ENCODE measurements at places on chromosomes 11 and 22.
A peak's percentile ranks its signal among the peaks of the same experiment; 100 is the strongest.

GRCh38 chr11:1055990-1056771, 18.5 kb upstream of the MUC2 start:
- DNase-seq, result no peak

DNA sequence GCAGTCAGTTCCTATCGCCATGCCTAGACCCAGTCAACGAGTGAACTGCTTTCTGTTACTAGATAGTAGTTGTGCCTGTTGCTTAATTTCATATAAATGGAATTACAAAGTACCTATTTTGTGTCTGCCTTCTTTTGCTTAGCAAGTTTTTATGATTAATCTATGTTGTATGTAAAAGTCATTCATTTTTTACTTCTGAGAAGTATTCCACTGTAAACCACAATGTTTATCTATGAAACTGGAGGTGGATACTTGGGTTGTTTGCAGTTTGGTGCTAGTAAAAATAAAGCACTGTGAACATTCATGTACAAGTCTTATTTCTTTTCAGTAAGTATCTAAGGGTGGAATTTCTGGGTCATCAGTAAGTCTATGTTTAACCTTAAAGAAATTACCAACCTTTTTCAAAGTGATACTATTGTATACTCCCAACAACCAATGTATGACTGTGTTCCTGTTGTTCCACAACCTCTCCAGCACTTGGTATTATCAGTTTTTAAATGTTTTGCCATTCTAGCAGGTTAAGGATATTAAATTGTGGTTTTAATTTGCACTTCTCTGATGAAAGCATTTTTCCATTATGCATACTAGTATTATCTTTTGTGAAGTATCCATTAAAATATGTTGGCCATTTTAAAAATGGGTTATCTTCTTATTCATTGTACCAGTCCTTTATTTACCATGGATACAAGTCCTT, 68.2 kb downstream of the DNAJC24 start:
- DNase-seq, result peak; percentile 65

GRCh38 chr11:61841636-61842527, 13.8 kb downstream of the FADS2 start:
- DNase-seq, result no peak

DNA sequence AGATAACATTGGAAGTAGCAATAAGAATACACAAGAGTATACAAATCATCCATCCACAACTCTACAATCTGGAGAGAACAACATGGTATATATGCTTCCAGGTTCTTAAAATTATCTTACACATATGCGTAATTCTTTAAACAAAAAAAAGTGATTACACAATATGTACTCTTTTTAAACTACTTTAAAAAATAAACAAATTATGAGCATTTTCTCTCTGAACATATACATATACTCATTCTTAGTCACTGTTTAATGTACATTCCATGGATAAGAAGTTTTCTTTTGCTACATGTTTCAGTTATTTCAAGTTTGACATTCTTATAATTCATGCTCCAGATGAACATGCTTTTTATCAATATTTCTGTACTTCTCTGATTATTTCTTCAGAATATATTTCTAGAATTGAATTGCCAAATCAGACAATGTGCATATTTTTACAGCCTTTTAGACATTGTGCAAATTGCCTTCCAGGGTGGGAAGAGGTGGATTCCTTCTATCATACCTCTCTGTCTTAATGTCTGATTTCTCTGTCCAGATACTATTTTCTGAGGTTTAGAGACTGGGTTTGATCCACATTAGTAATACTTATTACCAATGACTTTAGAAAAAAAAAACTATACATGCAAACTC, 551.6 kb downstream of the METTL15 start:
- DNase-seq, result no peak

DNA sequence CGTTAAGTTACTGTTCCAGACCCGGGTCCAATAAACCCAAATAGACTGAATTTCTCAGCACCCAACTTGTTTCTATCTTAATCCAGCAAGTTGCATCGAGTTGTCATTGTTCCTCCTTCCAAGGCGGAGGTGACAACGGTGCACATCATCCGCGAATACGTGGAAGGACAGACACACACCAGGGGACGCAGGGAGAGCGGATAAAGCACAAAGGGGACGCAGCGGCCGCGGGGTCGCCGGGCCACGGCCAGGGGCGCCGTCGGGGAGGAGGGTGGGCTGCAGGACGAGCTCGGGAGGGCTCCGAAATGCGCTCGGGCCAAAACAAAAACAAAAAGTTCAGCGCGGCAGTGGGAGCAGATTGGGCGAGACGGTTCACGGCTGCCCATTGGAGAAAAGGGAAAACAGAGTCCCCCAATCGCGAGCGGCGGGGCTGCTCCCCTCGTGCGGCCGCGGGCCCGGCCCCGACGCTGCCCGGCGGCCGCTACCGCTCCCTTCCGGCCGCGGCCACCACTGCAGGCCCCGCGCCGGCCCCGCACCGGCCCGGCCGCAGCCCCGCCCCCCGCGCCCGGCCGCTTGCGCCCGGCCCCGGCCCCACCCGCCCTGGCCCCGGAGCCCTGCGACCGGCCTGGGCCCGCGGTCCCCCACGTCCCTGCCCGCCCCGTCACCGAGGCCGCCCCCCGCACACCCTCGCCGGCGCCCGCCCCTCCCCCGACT, 518 bp downstream of the KMT5B start:
- no peak for DNase-seq

GRCh38 chr11:113675565-113675964, 30.5 kb downstream of the TMPRSS5 start:
- no peak for DNase-seq

GRCh38 chr11:120929090-120929489, 94.8 kb upstream of the TBCEL start:
- DNase-seq, result peak; percentile 3

DNA sequence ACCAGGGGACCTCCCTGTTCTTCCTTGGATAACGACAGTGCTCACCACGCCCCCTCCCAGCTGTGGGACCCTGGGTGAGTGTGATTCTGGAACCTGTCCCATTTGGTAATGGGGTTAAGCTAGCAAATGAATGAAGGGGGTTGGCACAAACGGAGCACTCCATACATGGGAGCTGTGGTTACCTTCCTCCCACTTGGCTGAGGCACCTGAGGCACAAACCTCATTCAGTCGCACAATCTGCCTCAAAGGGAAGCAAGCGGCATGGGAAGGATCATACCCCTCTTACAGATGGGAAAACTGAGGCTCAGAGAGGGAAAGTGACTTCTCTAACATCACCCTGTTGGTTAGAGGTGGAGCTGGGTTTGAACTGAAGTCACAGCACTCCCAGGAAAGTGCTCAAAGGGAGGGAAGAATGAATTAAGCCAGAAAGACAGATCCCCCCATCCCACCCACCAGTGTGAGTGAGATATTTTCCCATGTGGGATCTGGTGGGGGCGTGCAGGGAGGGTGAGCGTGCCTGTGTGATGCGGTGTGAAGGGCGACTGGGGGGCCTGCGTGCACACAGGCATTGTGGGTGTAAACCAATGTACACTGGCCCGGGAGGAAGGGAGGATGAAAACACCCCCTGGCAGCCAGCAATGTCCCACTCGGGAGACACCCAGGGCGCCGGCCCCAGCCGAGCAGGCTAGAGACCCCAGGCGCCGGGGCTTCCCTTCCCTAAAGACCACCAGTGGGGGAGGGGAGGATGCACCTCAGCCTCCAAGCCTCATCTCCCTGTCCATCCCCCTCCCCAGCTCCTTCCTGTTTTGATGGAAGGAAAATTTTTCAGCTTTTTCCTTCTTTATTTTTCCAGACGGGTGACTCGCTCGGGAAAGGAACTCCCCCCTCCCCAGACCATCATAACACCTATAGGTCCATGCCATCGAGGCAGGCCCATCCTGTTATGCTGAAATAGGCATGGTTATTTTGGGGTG, 8.0 kb upstream of the PDGFB start:
- no peak for DNase-seq

DNA sequence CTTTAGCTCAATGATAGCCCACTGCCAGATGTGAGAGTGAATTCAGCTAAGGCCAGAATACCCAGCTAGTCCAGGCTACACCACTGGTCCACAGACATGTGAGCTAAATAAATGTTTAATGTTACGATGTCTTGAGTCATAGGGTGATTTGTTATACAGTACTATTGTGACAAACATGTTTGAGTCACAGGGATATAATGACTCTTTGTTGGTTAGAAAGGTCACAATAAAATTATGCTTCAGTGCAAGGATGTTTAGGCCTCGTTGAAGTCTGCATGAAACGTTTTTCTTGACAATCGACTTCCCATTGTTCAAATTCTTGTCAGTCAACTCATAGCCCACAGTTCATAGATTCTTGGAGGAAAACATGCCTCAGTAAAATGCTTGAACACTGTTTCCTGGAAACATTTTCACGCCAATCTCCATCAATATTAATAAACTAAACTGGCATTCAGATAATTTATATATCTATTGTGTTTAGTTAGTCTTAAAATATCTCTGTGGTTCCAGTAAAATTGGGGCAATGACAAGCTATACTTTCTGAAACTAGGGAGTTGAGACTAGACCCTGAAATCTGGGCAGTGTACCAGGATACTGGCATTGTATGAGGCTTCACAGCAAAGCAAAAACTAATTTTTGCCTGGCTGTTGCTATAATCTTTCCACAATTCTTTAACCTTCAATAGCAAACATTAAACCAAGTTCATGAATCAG, 650.8 kb upstream of the KIRREL3 start:
- DNase-seq, result peak; percentile 21

DNA sequence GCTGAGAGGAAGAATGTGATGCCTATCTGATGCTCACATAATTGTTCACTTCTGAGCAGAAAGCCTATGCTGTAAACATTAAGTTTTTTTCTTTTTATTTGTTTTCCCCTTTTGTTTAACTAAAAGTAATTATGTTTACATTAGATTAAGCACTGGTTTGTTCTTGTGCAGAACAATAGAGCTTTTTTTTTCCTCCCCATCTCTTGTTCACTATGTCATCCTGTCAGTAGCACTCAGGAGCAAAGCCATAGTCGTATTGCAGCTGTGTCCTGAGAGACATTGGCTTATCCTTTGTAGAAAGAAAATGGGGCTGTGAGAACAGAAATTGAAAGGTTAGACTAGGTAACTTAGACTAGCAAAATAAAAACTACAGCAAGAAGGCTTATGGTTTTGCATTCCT, 301.8 kb upstream of the RAG2 start:
- no peak for DNase-seq

- DNase-seq, result peak; percentile 89
These were observed 10.7 kb downstream of the CRY2 start for GRCh38 chr11:45857961-45858474.

DNA sequence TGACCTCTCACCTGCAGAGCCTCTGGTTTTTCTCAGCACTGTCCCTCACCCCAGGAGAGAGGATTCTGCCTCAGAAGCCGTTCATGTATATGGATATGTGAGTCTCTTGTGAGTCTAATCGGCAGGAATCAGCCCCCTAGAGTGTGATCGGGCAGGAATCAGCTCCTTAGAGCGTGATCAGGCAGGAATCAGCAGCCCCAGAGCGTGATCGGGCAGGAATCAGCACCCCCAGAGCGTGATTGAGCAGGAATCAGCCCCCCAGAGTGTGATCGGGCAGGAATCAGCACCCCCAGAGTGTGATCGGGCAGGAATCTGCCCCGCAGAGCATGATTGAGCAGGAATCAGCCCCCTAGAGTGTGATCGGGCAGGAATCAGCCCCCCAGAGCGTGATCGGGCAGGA, 80.0 kb upstream of the EIF3D start:
- no peak for DNase-seq

GRCh38 chr11:12890476-12890875, 118.6 kb upstream of the RASSF10 start:
- DNase-seq, result no peak

DNA sequence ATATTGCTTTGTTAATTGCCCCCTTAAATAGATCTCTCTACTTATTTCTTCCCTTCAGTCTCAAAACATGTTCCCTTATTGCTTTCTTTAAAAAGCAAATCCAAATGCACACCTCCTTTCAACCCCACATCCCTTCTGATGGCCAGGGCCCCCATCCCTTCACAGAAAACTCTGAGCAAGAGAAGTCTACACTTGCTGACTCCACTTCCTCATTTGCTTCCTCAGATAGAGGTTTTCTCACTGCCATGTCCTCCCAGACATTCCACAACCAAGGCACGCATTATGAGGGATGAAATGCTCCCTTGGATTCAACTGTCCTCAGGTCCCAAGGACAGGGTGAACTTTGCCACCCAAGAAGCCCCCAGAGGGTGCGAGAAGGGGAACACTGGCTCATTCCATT, 43.1 kb downstream of the CSNK2A3 start:
- DNase-seq, result no peak

DNA sequence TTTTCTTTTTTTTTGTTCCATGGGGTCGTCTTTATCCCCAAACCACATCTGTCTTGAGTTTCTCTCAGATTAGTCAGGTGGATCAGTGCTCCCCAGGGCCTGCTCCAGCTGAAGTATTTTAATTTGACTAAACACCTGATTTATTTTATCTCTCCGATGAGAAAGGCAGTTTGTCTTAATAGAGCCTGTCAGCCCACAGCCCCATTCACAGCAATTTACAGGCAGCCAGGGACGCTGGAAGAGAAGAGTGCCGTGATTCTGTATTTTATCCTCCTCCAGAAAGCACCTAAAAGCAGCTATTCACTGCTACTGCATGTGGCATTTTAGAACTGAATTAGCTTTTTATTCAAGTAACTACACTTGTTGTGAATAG, 164.5 kb downstream of the SOX6 start:
- DNase-seq, result no peak

DNA sequence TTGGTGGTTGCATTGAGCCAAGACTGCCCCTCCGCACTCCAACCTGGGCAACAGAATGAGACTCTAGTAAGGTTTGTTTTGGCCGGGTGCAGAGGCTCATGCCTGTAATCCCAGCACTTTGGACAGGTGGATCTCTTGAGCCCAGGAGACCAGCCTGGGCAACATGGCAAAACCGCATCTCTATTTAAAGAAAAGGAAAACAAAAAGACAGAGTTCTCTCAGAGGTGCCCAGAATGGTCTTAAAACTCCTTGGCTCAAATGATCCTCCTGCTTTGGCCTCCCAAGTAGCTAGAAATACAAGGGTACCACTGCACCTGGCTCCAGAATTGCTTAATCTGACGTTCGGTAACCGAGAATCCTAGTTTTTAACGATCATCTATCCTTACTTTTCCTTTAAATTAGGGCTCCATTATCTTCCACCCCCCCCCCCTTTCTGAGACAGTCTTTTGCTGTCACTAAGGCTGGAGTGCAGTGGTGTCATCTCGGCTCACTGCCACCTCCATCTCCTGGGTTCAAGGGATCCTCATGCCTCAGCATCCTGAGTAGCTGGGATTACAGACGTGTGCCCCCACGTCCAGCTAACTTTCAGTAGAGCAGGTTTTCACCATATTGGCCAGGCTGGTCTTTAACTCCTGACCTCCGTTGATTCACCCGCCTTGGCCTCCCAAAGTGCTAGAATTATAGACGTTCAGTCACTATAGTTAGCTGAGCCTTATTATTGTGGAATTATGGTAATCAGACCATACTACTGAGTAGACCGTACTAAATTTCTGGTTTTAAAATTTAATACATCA, 1.7 kb downstream of the RPS25 start:
- DNase-seq, result no peak

- no peak for DNase-seq
These were observed 9.4 kb downstream of the RTN4R start for GRCh38 chr22:20258584-20259326.

- no peak for DNase-seq
These were observed 15.6 kb downstream of the PCF11 start for GRCh38 chr11:83172551-83172950.

- peak; percentile 92 for DNase-seq
These were observed 26.3 kb upstream of the GRK2 start for GRCh38 chr11:67239783-67240575.

GRCh38 chr22:30332994-30333706, 6.4 kb upstream of the TBC1D10A start:
- DNase-seq, result no peak

All from AG04449 (cell line).